ENCODE measurements at places on chromosomes 3 and 15.

- no peak for DNase-seq
These were observed 134.4 kb upstream of the DAZL start for GRCh38 chr3:16739541-16740105.

DNA sequence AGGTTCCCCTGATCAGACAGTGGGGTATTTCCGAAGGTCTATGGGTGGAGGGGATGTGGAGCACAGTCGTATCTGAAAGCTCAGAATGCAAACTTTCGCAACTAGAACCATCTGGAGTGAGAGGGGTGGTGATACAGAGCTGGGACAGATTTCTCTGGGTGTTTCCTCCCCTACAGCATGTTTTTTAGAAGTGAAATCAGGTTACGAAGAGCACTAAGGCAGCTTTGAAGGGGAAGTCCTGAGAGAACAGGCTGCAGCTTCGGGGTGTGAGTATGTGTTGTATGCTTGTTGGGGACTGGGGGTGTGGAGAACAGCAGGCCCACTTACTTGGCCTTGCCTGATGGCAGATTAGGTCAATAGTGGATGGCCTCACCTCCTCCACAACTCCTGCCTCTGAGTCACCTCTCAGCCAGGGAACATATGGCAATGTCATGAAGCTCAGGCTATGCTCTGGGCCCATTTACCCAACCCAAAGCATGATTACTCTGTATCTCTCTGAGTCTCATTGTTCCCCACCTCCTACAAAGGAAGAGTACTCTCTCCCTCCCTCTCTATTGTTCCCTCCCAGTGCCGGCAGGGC, 107.2 kb upstream of the RASGRP1 start:
- no peak for DNase-seq

DNA sequence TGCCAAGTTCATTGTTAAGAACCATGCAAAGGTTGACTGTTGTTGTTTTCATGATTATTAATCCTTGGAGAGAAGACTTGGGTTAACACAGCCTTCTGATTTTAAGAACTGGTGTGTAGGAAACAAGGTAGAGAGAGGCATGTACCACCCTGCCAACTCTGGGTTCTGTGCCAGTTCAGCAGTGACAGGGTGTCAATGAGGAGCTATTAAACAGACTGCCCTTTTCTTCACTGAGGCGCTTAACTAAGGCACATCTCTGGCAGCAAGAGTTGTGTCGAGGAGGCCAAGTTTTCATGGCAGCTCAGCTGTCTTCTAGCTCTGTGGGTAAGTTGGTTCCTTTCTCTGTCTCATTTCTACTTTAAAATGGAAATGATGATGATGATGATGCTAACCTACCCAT, 117.6 kb downstream of the FEZF2 start:
- DNase-seq: no peak

DNA sequence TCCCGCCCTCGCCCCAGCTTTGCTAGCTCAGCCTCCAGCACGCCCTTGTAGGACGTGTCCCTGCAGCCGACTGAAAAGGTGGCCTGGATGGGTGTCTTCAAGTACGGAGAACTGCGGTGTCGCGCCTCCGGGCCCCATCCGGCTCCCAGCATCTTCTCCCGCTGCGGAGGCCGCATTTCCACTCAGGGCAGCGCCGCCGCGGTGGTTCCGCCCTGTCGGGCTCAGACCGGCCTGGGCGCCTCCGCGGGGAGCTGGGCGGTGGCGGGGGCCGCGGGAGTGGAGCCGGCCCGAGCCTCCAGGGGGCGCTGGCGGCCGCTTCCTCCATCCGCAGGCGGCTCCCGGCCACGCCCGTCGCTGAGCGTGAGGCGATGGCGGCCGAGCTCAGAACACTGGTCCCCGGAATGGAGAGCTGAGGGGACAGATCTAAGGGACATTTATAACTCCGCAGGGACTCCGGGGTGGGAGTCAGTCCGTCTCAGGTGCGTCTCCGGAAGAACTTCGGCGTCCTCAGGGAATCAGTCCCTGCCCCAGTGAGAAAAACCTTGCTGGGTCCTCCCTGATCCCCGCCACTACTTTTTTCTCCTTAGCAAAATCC, 13.6 kb upstream of the SMCO1 start:
- peak; percentile 70 for DNase-seq

GRCh38 chr15:91253605-91254004, 153.5 kb downstream of the SV2B start:
- no peak for DNase-seq

GRCh38 chr3:32313723-32314473, 75.4 kb downstream of the CMTM8 start:
- DNase-seq: no peak

DNA sequence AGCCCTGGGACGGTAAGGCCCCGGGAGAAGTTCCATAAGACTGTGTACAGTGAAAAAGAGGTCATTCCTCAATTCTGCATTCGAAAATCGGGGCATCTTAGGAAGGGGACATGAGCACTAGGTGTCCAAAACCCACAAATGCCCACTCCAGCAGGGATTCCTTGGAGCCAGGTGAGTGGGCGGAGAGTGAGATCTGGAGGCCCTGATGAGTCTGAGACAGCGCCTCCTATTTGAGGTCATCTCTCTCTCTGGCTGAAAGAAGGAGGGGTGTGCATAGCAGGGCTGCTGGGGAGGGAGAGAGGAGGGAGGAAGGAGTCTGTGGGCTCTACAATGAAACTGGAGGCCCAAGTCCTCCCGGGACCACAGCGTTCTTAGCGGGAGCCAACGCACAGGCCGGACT, 38.1 kb upstream of the LACTB start:
- DNase-seq: no peak

DNA sequence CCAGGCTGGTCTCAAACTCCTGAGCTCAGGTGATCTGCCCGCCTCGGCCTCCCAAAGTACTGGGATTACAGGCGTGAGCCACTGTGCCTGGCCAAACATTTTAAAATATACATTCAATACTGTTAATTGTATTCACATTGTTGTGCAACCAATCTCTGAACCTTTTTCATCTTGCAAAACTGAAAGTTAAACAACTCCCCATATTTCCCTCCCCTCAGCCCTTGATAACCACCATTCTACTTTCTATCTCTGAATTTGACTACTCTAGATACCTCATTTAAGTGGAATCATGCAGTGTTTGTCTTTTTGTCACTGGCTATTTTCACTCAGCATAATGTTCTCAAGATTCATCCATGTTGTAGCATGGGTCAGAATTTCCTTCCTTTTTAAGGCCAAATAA, 30.0 kb downstream of the HMCES start:
- no peak for DNase-seq

DNA sequence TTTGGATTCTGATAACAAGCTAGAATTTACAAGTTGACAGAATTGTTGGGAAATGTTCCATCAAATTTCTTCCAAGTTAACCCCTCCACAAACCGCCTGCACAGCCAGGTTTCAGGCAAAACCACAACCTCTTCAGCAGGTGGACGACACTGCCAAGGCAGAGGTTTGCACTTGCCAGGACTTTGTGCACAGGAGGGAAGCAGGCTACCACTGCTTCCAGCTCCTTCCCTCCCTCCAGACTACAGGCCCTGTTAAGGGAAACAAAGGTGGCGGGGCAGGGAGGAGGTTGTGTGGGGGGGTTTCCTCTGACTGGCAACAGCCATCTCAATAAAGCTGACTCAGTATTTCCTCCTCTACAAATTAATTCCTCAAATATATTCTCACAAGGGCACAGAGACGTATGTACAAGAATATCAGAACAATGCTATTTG, 42.2 kb downstream of the TBC1D2B start:
- no peak for DNase-seq

DNA sequence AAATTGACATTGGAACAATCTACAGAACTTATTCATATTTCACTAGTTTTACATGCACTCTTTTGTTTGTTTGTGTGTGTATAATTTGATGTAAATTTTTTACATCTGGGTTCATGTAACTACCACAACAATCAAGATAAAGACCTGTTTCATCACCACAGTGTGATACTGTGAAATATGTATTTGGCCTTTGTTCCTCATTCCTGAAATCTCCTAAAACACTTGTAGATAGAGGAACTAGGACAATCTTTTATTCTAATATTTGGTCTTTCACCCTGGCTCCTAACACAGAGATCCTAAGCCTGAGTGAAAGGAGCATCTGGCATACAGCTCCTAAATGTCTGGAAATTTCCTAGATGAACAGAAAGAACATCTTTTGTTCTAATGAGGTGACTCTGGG, 155.0 kb upstream of the GPR149 start:
- no peak for DNase-seq

DNA sequence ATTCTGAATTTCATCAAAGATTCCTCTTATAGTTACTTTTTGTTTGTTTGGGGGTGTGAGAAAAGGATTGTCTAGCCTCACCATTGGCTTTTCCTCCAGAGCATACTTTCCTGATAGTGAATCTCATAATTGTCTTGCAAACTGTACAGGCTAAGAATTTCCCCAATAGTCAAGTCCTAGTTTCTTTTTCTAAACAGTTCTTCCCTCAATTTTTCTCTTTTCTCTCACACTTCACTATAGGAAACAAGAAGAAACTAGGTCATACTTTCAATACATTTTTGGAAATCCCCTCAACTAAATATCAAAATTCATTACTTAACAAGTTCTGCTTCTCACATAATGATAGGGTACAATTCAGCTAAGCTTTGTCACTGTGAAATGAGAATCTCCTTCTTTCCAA, 241.9 kb downstream of the IL20RB start:
- no peak for DNase-seq

DNA sequence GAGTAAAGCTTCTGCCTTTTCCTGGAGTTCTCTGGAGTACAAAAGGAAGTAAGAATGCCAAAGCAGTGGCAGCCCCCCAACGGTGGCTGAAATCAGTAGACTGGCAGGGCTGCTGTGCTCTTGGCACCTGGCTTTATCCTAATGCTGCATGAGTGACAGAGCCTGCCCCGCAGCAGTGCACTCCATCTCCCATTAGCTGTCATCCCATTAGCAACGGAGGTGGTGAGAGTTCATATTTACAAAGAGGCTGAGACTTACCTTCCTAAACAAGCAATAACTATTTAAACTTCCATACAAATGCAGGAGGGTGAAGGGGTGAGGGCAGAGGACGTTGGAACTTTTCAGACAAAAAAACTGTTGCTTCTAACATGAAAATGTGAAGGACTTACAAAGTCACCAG, 51.9 kb downstream of the SERPINI1 start:
- no peak for DNase-seq

GRCh38 chr3:155312781-155313180, 19.3 kb upstream of the STRIT1 start:
- no peak for DNase-seq

- DNase-seq: no peak
These were observed 430.5 kb downstream of the OCA2 start for GRCh38 chr15:27668471-27669220.

DNA sequence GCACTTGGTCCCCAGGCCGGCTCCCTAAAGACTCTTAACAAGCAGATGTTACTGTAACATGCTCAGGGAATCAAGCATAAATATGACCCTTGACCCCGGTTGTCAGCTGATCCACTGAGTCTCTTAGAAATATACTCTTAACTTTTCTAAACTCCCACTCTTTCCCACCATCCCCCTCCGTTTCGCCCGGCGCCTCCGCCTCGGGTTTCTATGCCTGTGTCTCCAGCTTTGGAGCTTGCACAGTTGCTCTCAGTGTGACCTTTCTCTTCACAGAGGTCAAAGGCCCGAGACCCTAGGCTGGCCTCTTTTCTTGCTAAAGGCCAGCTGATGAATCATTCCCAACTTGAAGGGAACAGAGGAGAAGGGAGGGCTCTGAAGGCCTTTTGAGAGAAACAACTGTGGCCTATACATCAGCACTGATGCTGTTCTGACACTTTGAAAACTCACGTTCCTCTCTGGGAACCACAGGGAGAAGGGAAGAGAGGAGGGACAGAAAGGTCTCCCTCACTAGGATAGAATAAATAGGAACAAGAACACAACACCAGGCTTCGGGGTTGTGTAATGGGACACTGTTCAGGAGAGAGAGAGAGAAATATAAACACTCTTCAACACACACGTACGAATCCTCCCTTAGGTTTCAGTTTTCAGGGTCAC, 484.5 kb upstream of the NR2F2 start:
- DNase-seq: no peak

DNA sequence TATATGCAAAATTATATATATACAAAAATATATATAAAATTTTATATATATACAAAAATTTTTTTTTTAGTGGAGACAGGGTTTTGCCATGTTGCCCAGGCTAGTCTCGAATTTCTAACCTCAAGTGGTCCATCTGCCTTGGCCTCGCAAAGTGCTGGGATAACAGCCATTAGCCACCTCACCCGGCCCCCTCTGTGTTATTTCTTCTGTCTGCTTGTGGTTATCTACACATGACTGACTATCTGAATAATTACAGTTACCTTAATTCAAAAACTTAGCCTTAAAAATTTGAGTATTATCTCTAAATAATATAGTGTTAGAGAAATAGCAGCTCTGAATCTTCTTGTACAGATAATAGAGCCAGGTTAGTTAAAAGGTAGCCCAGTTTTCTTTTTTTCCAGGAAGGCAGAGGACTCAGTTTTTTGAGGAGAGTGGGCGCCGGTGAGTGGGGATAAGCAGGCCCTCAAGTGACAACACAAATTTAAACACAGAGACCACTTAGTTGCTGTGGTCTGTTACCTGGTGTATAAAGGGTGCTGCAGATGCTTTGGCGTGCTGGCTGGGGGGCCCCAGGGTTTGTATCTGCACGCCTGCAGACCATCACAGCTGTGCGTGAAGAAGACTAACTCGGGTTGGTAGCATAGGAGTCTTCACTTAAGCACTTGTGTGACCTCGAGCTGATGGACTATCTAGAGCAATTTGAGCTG, 83.7 kb downstream of the TRAK1 start:
- DNase-seq: no peak

GRCh38 chr3:66489115-66489514, 11.7 kb downstream of the LRIG1 start:
- DNase-seq: no peak

GRCh38 chr3:113912552-113913236, 35.1 kb upstream of the ZDHHC23 start:
- no peak for DNase-seq

GRCh38 chr3:102302020-102302419, 132.8 kb upstream of the ZPLD1 start:
- DNase-seq: no peak

DNA sequence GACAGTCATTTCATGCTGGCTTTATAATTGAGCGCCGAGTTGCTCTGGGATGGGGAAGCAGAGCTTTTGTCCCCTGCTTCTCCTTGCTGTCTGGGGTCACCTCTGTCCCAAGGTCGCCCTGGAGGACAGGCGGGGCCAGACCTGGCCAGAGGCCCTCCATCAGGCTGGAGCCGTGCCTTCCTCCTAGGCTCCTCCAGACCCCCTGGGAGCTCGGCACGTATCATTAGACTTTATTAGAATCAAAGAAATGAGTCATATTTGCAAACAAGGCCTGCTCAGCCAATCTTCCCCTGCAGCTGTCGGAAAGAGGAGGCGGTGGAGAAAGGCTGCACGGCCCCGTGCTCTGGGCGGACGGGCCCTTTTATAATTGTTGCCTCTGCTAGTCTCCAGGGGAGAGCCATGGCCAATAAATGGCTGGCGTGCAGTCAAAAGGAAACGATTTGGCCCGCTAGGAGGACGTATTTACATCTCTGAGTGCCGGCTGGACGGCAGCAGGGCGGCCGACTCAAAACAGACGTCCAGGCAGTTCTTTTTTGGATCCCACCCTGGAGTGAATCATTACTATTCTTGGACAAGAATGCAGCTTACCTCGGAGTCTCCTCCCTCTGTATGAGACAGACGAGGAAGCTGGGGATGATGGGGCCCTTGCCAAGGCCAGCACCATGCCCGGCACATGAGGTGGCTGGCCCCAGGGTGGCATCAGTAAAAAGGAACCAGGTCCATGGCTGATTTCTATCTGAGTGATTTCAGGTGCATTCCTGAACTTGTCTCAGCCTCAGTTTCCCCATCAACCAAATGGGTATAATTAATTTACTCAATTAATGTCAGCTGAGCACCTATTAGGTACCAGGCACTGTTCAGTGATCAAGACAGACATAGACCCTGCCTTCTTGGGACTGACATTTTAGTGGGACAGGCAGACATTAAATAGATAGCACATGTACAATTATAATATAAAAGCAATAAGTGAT, 50.6 kb downstream of the SLC6A6 start:
- DNase-seq: no peak
